ENCODE measurements at places on chromosomes 12 and 14.

DNA sequence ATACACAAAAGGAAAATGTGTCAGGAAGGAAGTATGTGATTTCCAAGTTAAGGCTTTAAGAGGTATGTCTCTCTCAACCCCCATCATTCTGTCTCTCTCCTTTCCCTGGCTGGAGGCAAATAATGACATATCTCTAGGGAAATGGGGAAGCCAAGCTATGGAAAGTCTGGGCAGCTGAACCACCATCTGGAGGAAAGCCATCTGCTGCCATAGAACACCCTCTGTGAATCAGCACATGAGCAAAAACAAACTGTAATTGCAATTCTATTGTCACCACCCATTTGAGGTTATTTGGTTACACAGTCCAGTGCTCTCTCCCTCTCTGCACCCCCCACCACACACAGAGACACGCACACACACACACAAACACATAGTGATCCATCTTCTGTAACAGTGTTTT, 766.2 kb downstream of the FLRT2 start:
- no peak for DNase-seq

- no peak for DNase-seq
Observed at GRCh38 chr12:116799955-116800354, 61.8 kb downstream of the RNFT2 start.

DNA sequence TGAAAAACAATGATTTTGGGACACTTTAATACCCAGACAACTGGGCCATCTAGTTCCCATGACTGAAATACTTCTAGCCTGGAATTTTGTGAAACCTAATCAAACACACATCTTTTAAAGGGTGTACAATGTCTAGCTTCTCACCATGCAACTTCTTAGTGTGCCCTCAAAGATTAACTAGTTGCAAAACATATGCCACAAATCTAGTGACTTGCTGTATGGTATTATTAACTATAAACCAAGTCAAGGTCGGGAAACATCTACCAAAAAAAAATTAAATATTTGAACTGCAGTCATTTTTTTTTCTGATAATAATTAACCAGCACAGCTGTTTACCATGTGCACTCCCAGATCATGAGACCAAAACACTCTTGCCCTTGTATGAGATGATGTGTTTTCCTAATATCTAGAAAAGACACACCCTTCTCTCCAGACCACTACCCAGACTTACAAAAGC, 171.8 kb upstream of the FOXN3 start:
- no peak for DNase-seq

- DNase-seq = no peak
Observed at GRCh38 chr12:132955094-132956010, 754 bp downstream of the ZNF605 start.

- no peak for DNase-seq
Observed at GRCh38 chr14:71996610-71997009, 64.4 kb downstream of the RGS6 start.

- DNase-seq = no peak
Observed at GRCh38 chr12:16920451-16920850, 314.5 kb upstream of the LMO3 start.

- DNase-seq = no peak
Observed at GRCh38 chr14:68734231-68734732, 58.6 kb downstream of the ZFP36L1 start.

GRCh38 chr12:574475-575128, 88.6 kb downstream of the NINJ2 start:
- DNase-seq = no peak

- DNase-seq = no peak
Observed at GRCh38 chr14:93019970-93020369, 95.8 kb downstream of the ITPK1 start.

- DNase-seq = no peak
Observed at GRCh38 chr14:95759941-95760340, 46.0 kb upstream of the TCL1A start.

DNA sequence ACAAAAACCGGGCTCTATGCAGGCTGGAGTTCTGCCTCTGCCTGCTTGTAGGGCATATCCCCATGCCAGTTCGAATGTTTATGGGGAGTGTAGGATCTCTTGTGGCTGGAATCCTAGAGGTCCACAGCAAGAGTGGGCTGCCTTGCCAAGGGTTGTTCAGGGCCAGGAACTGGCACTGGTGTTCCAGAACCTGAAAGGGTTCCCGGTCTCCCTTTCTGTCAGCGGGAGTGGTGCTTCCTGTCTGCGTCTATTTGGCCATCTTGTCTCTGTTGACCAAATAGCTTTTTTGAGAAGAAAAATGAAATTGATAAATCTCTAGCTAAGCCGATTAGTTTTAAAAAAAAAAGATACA, 17.8 kb downstream of the OLR1 start:
- DNase-seq = no peak

GRCh38 chr12:1287446-1287975, 296.5 kb downstream of the ERC1 start:
- DNase-seq = no peak

- DNase-seq = no peak
Observed at GRCh38 chr14:69896080-69896479, 16.9 kb downstream of the SMOC1 start.

- DNase-seq = no peak
Observed at GRCh38 chr14:94387051-94388026, 1.1 kb downstream of the SERPINA1 start.

- DNase-seq = no peak
Observed at GRCh38 chr12:118835926-118836325, 145.4 kb upstream of the SRRM4 start.

DNA sequence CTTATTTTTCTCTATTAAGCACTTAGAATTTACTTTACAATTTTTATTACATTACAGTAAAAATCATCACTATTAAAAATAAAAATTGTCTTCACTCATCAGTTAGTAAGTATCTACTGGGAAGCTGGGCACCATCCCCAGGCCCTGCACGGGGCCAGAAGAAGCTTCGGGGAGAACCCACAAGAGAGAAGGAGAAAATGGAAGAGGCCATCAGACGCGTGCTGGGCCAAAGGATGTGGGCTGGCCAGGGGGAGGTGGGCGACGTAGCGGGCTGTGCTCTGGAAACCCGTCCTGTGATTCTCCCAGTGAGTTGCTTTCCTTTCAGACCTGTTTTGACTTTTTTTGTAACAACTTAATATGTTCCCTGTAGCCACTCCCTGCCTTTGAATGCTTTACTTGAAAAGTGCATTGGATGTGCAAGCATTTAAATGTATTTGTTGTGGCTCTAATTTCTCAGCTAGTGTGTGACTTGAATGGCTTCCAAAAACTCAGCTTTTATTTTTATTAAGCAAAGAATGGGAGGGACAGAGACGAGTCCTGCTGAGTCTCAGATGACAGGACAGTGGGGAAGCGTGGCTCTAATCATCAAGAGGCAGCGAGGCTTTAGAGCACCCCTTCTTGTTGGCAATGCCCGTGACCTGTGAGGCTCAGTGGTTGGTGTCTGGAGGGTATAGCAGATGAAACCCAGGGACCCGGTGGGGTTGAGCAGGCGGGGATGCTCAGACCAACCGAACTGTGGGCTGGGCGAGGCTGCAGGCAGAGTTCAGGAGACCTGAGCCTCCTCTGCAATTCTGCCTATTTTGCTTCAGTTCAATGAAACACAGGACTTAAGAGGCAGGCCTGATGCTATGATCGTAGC, 38.8 kb downstream of the SYNE3 start:
- no peak for DNase-seq

GRCh38 chr12:50059440-50060119, 2.2 kb downstream of the ASIC1 start:
- DNase-seq = no peak

- DNase-seq = no peak
Observed at GRCh38 chr12:21502164-21502496, 541 bp downstream of the GOLT1B start.
